ENCODE measurements at places on chromosomes 5 and 9.

DNA sequence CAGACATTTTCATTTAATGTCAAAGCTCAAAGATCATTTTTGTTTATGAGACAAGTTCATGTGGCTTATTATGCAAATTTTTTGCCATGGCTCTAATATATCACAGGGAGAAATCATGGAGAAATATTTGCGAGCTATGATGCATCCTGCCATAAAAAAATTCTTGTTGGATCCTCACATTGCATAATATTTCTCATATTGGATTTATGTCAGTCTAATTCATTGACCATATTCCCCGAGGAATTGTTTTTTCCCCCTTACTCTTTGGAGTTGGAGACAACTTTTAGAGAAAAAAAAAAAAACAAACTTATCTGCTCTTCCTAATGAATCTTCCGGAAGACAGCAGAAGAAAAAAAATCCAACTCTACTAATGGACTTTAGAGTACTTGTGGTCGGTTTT lies 4.3 kb downstream of the ZNF462 start:
- no peak for DNase-seq

- DNase-seq = no peak
Observed at GRCh38 chr5:146126068-146126467, 20.7 kb upstream of the PLAC8L1 start.

- no peak for DNase-seq
Observed at GRCh38 chr9:89134709-89135108, 43.9 kb downstream of the SHC3 start.

DNA sequence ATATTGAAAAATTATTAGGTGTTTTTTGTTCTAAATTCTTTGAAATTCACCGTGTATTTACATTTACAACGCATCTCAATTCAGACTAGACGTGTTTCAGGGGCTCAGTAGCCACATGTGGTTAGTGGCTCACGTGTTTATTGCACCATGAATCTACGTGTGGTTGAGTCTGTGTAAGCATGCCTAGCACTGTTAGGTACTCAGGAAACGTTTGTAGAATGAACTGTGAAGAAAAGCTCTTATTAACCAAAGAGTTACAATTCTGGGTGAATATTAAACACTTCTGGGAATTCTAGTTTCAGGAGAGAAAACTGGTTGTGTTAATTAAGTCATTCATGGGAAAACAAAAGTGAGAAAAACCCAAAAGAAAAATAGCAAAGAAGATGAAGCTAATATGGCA lies 117.5 kb upstream of the CDH6 start:
- DNase-seq = no peak

DNA sequence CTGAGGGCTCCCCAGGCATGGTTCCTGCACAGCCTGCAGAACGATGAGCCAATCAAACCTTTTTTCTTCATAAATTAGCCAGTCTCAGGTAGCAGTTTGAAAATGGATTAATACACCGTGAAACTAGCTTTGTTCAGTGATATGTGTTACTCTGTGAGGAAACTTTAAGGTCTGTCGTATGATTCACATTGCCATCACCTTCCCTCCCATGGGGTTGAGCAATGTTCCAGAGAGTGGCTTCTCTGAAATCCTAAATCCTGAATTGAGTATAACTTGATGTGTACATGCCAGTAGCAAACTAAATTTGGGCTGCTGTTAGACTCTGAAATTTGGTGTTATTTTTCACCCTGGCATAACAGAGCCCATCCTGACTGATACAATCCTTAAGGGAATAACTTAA lies 866.4 kb upstream of the C9orf72 start:
- DNase-seq = no peak
